Prostate gland (tissue), 2 donors: ENCODE measurements at places on chromosomes 12 and 14. TPM values are rescaled to one million over a fixed set of nuclear protein-coding genes. Genes with fewer than 3 reads are reported as not detected.

DNA sequence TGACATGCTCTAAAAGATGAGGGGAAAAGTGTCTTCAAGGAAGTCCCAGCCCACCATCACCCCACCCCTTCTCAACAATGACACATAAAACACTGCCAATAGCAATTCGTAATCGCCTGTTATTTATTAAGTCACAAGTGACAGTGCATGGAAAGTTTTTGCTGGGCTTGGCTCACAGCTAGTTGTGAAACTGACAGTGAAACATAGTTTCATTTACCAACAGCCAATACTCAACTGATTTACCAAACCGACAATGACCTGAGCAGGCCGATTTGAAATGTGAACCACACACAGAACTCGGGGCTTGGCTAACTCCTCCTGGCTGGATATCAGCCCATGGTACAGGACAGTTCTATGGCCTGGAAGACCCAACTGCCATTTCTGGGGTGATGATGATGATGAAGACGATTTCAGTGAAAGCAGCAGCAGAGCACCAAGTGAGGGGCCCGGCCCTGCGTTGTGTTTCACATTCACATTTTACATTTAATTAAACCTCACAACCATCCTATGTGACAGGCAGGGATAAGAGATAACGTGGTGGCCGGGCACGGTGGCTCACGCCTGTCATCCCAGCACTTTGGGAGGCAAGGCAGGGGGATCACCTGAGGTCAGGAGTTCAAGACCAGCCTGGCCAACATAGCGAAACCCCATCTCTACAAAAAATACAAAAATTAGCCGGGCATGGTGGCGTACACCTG lies 42.7 kb downstream of the CAMKK2 start:
- no peak for DNase-seq

RHOJ gene
- total RNA-seq = 2.5 TPM

DNA sequence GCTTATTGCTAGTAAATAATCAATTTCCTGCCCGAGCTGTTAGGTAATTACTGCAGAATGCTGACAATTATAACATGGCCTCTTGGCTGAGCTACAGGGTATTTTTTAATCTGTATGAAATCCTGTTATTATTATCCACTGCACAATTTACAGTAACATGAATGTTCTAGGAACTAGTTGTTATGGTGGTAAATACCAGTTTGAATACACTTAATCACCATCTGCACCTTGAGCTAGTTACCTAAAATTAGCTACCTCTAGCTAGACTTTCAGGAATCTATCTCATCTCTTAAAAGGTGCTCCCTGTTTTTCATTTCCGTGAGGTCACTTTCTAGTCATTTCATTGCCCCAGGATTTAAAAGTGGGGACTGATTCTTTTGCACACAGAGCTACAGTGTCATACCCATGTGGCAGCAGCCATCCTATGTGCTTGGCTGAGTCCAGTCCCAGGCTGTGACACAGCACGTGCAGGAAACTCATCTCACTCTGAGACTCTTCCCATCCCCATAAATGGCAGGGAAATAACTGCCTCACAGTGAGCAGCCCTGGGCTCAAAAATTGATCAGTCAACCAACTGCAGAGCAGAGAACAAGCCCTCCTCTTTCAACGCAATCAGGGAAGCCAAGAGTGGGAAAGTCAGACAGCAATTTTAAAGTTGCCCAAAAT lies 37.6 kb downstream of the DCP1B start:
- DNase-seq = no peak

- DNase-seq = no peak
These were observed 247.8 kb upstream of the OR4E1 start for GRCh38 chr14:21921453-21921852.

GRCh38 chr12:51383269-51383905 lies 7.8 kb downstream of the GALNT6 start:
- no peak for DNase-seq

ISCU gene
- total RNA-seq = 170 TPM
